ENCODE measurements at places on chromosomes 1 and 21. TPM values are rescaled to one million over a fixed set of nuclear protein-coding genes. Genes with fewer than 3 reads are reported as not detected.

The DYNLT4 gene
- 0.40 TPM for total RNA-seq

The KIF21B gene
- 11.0 TPM for total RNA-seq

The EFNA4 gene
- total RNA-seq = 23.0 TPM

The RGS5 gene
- total RNA-seq = 32.3 TPM

The GNAT2 gene
- not detected for total RNA-seq

The RSPH1 gene
- 3.3 TPM for total RNA-seq

The VPS45 gene
- 27.3 TPM for total RNA-seq

The EFNA3 gene
- 23.1 TPM for total RNA-seq

The SYPL2 gene
- total RNA-seq = 0.87 TPM

The CFAP141 gene
- not detected for total RNA-seq

The OR2AK2 gene
- not detected for total RNA-seq

The TBX15 gene
- not detected for total RNA-seq

The TRNAU1AP gene
- 14.7 TPM for total RNA-seq

The DNAH14 gene
- 7.2 TPM for total RNA-seq

The CFHR1 gene
- not detected for total RNA-seq

The SYT14 gene
- total RNA-seq = not detected

The ZYG11B gene
- total RNA-seq = 29.0 TPM

The MFSD2A gene
- total RNA-seq = 35.7 TPM

The TCP10L gene
- total RNA-seq = not detected

The TTC39A gene
- 80.4 TPM for total RNA-seq

The ATXN7L2 gene
- total RNA-seq = 1.8 TPM

The AK5 gene
- 0.36 TPM for total RNA-seq

The C4BPA gene
- total RNA-seq = 3.4 TPM

The C8A gene
- total RNA-seq = not detected

The JAM2 gene
- total RNA-seq = 8.7 TPM

The ASPM gene
- 6.4 TPM for total RNA-seq

The TAL1 gene
- 1.3 TPM for total RNA-seq

The AMY2B gene
- 8.7 TPM for total RNA-seq

The FCMR gene
- 4.8 TPM for total RNA-seq

The SMCP gene
- not detected for total RNA-seq

The PTGS2 gene
- 4.8 TPM for total RNA-seq

The MX2 gene
- total RNA-seq = 3.8 TPM

The NCAM2 gene
- total RNA-seq = 2.3 TPM

The S100A7A gene
- total RNA-seq = not detected

The SH2D2A gene
- total RNA-seq = 2.4 TPM

The DOCK7 gene
- total RNA-seq = 33.8 TPM

The P3R3URF gene
- not detected for total RNA-seq

The LMX1A gene
- total RNA-seq = 0.64 TPM

The IGSF3 gene
- 27.5 TPM for total RNA-seq

The NBPF10 gene
- 2.4 TPM for total RNA-seq

The ROR1 gene
- 7.1 TPM for total RNA-seq

All from left colon (tissue), 2 donors.